ENCODE measurements at places on chromosomes 7 and 10.

DNA sequence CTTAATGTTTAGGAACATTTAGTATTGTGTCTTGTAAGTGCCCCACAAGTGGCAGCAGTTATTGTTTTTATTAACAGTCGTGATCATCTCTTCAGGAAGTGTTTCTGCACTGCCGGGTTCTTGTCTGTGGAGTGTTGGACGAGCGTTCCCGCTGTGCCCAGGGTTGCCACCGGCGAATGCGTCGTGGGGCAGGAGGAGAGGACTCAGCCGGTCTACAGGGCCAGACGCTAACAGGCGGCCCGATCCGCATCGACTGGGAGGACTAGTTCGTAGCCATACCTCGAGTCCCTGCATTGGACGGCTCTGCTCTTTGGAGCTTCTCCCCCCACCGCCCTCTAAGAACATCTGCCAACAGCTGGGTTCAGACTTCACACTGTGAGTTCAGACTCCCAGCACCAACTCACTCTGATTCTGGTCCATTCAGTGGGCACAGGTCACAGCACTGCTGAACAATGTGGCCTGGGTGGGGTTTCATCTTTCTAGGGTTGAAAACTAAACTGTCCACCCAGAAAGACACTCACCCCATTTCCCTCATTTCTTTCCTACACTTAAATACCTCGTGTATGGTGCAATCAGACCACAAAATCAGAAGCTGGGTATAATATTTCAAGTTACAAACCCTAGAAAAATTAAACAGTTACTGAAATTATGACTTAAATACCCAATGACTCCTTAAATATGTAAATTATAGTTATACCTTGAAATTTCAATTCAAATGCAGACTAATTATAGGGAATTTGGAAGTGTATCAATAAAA is 22.2 kb downstream of the PLA2G12B start:
- no peak for DNase-seq

DNA sequence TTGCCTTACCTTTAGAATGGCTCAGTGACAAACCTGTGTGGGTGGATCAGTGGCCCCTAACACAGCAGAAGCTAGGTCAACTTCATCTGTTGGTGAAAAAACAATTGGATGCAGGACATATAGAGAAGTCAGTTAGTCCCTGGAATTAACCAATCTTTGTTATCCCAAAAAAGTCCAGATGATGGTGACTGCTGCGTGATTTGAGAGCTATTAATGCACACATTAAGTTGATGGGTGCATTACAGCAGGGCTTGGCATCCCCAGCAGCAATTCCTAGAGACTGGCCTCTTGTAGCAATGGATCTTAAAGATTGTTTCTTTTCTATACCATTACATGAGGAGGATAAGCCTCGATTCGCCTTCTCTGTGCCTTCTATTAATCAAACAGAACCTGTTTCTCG is 33.3 kb downstream of the OR13A1 start:
- DNase-seq = no peak

- DNase-seq = no peak
Observed at GRCh38 chr7:44177570-44178131, 11.6 kb downstream of the GCK start.

GRCh38 chr10:72310636-72311035 is 36.9 kb downstream of the DDIT4 start:
- DNase-seq = no peak

- DNase-seq = no peak
Observed at GRCh38 chr7:45000093-45001032, at the start of gene CCM2. TSS of gene CCM2 (plus strand) at chr7:45000201. CDS start at chr7:45000334, 133 bp downstream.

- no peak for DNase-seq
Observed at GRCh38 chr10:2278363-2278762, 541.0 kb upstream of the ADARB2 start.

DNA sequence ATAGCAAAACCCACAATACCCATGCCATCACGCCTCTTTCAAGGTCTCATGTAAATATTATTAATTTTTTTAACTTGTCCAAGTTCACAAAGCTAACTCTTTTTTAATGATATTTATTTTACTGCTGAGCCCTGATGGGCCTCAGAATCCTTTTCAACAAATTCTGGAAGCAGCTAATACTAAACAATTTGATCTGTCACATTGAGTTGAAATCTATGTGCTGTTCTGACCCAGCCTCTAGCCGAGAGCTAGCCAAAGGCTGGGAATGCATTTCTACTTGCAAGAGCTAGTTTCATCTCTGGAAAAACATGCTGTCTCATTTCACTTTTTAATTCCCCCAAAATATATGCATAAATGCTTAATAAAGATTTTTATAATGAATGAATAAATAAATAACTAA is 47.9 kb downstream of the TFAM start:
- DNase-seq = no peak

- DNase-seq = no peak
Observed at GRCh38 chr7:84226759-84227158, 32.2 kb upstream of the SEMA3A start.

DNA sequence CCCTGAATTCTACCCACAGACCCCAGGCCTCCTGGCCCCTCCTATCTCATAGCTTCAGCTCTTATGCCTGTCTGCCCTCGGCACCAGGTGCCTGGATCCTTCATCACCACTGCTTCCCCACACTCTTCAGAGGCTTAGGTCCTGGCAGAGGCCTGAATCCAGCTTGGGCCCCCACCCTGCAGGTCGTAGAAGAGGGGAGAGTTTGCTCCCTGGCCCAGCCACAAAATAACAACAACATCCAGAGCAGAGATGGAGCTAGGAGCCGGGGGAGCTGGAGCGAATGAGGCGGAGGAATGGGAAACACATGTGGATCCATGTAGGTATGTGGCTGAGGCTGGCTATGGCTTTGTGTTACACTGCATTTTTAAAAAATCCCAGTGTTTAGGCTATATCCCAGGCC is 7.8 kb upstream of the OPN4 start:
- DNase-seq = no peak

GRCh38 chr7:100465702-100466311 is 1.7 kb upstream of the SPACDR start:
- DNase-seq = no peak

GRCh38 chr7:40506158-40506557 is 371.4 kb downstream of the SUGCT start:
- DNase-seq = no peak

DNA sequence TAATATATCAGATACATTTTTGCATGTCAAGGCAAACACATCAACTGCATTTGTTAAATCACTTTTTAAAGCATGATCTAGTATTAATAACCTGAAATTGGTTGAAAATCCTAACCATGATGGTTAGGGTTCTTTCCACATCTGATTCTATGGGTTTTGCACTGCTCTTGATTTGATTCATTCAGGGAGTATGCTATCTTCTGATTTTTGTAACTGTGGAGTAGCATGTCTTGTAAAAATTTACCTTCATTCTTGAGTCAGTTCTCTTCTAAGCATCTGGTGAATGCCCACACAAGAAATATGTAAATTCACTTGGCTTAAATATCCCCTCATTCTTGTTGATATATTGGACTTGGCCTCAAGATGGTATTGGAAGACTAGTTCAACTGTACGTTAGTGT is 178.7 kb downstream of the KLF6 start:
- DNase-seq = no peak

DNA sequence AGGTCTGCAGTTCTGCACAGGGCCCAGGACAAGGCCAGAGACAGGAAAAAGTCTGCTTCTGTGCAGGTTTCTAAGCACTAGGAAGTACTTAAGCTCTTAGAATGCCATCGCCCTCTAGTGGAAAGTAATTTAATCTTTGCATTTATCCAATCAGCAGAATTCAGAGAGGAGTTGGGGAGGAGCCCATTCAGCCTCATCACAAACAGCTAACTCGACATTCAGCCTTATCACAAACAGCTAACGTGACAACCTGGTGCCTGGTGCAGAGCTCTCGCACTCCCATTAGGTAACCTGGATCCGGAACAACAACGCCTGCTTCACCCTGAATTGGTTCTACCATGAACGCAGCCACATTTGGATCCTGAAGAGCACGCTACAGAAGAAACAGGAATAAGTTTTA is 15.2 kb downstream of the OAT start:
- no peak for DNase-seq

- DNase-seq = peak; percentile 56
Observed at GRCh38 chr10:30529373-30529998, 95.5 kb downstream of the MAP3K8 start.

DNA sequence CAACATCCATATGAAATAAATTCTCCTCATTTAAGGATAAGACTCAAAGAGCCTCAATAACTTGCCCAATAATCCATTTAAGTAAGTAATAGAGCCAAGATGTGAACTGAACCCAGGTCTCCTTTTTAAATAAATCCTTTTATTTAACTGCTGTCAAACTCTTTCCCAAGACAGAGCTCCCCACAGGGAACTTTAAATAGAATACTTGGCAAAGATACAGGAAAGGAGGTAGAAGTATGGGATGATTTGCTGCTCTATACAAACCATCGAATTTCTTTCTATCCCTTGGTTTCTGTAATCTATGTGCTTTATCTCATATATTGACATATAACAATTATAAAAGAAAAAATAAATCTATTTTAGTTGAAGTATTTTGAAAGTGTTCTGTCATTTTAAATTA is 295.9 kb downstream of the CSTF2T start:
- no peak for DNase-seq

GRCh38 chr10:133143546-133143945 is 16.5 kb upstream of the KNDC1 start:
- DNase-seq = no peak

DNA sequence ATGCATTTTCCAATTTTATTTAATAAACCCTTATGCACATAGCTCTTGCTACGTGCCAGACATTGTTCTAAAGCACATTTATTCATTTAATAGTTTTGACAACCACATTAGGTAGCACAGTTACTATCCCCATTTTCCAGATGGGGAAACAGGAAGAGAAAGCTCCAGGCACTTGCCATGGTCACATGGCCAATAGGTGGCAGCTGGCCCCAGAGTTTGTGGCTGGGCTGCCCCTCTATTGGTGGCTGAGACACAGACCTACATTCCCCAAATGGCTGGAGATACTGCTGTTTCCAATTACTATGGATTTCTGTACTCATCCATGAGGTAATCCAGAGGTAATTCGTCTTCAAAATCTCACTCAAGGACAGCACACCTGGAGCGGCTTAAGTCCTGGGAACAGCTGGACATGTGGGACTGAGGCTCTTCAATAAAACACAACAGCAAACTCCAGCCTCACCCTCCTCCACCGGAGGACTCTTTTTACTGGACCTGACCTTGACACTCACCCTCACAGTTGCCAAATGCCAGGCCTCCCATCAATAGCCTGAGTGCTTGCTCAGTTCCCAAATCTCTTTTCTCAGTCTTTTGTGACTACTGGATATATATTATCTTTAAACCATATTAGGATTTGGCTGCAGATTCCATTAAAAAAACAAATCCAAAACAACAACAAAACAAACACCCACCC is 106.1 kb downstream of the CLEC2L start:
- DNase-seq = no peak

- no peak for DNase-seq
Observed at GRCh38 chr7:100612730-100613390, 520 bp downstream of the MOSPD3 start.

DNA sequence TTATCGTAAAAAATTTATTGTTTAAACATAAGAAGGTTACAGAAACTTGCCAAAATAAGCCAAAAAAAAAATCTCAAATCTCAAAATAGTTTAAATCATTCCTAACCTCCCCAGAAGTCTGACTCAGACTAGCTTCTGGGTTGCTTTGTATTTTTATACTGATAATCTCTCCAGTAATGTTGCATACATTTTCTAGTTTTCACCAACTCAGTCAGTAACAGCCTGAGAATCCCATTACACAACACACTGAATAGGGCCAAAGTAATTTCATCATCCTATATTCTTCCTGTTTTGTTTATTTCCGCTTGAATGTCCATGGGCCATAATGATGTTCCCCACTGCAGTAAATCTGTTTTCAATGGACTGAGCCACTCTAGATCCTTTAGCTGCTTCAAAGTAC is 478.5 kb downstream of the GPAM start:
- no peak for DNase-seq

- DNase-seq = no peak
Observed at GRCh38 chr10:44971434-44971833, 7.2 kb downstream of the DEPP1 start.

GRCh38 chr10:87661861-87662785 is 2.4 kb downstream of the PAPSS2 start:
- no peak for DNase-seq

DNA sequence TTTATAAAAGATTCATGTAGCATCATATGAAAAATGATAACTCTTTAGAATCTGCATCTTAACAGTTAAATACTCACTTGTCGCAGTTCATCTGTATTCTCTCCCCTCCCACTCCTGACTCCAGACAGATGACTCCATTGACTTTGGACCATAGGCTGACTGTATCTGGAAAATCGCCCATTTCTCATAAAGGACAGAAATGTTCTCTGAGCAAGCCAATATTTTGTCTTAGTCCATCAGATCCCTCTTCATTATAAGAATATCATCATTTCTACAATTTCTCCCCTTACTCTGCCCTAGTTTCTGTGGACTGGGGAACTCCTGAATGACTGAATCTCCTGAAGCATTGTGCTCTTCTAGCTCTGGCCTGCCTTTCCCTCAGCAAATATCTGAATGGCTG is 125.4 kb downstream of the SEMA3D start:
- no peak for DNase-seq

GRCh38 chr10:72045586-72045985 is 42.8 kb downstream of the SPOCK2 start:
- no peak for DNase-seq

GRCh38 chr10:116038259-116038658 is 234.7 kb downstream of the GFRA1 start:
- no peak for DNase-seq

GRCh38 chr7:69199661-69200060 is 398.6 kb upstream of the AUTS2 start:
- DNase-seq = no peak

DNA sequence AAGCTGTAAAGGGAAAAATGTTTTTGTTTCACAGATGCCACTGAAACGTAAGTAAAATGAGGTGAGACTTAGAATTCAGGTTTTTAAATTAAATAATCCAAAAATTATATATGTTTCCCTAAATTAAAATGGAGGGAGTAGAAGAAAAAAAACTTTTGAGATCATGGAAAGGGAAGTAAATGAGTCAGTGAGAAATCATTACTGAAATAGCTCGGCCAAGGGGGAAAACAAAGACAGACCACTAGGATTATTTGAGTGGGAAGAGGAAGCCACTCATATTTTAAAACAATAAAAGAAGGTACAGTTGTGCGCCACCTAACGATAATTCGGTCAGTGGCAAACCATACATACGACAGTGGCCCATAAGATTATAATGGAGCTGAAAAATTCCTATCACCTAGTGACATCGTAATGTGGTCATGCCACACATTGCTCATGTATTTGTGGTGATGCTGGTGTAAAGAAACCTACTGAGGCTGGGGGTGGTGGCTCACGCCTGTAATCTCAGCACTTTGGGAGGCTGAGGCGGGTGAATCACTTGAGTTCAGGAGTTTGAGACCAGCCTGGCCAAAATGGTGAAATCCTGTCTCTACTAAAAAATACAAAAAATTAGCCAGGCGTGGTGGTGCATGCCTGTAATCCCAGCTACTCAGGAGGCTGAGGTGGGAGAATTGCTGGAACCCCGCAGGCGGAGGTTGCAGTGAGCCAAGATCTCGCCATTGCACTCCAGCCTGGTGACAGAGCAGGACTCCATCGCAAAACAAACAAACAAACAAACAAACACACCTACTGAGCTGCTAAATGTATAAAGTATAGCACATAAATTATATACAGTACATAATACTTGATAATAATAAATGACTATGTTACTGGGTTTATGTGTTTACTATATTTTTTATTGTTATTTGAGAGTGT is 64.7 kb downstream of the MKX start:
- DNase-seq = no peak

Data from stimulated activated CD8-positive, alpha-beta memory T cell treated with anti-CD3 and anti-CD28 coated beads, Interleukin-4, amount 100 ng/mL, for 1 hour (primary cell).